ENCODE measurements at places on chromosomes 7 and 10.

DNA sequence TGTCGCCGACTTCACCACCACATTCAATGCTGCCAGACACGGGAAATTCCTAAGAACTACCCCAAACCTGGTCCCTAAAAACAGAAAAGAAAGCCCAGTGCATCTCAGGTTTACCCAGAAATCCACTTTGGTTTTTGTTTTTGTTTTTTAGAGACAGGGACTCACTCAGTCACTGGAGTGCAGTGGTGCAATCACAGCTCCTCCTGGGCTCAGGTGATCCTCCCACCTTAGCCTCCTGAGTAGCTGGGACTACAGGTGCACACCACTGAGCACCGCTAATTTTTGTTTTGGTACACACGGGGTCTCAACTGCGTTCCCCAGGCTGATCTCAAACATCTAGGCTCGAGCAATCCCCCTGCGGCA is 22.8 kb downstream of the MAD1L1 start:
- DNase-seq, result no peak

DNA sequence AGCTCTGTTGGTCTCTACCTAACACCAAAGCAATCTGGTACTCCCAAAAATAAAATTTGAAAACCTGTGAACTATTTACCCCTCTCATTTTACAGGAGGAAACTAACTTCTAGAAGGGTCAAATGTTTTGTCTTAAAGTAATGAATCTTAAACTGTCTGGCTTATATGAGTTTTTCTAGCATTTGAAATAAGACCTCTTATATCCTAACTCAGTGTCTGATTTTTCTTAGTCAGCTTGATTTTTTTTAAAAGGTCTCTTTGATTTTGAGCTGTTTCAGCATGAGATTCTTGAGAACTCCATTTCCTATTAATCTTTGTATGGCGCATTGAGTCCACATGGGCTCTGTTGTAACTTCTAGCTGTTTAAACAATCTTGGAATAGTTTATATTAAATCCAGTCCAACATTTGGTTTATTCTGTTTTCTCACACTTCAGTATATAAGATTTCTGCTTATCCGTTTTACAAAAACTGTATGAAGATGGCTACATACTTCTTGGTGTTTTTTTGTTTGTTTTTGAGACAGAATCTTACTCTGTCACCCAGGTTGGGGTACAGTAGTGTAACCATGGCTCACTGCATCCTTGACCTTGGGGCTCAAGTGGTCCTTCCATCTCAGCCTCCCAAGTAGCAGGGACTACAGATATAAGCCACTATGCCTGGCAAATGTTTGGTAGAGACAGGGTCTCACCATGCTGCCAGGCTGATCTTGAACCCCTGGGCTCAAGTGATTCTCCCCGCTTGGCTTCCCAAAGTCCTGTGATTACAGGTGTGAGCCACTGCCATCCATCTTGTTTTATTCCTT is 91.1 kb downstream of the PPP1R9A start:
- DNase-seq, result no peak

GRCh38 chr10:62000037-62000603 is 98.6 kb downstream of the ARID5B start:
- no peak for DNase-seq

DNA sequence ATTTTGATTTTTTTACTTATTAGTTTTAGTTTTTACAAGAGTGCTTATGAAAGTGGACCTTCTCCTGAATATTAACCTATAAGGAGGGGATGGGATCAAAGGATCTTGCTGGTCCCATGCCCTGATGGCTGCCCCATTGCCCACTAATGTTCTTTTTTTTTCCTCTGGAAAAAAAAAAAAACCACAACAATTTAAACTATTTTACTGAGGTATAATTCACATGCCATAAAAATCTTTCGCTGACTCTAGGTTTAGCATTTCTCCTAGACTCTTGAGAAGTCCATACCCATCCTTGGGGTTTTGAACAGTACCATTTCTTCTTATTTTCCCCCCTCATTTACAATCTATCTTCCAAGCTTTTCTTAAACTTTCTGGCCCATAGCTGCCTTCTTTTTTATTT is 481.8 kb downstream of the TFEC start:
- no peak for DNase-seq

- DNase-seq, result no peak
Measured at GRCh38 chr10:70838270-70838805, 22.6 kb downstream of the SGPL1 start.

DNA sequence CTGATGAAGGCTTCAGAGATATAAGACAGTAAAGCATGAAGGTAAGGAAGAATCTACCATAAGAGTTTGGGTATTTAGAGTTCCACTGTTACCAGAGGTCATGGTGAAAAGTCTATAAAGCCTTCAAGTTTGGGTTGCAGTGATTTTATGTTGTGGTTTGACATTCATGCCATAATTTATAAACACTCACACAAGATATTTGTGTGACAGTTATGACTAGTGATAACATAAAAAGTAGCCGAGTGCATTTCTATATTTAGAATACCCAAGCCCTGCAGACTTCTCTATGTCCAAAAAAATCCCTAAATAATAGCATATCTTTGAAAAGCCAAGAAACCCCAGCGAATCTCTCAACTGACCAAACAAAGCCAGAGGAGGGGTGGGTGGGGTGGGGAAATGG is 229.9 kb downstream of the CXCL12 start:
- DNase-seq, result no peak
